ENCODE measurements at places on chromosomes 12 and 14. TPM values are rescaled to one million over a fixed set of nuclear protein-coding genes. Genes with fewer than 3 reads are reported as not detected.

DNA sequence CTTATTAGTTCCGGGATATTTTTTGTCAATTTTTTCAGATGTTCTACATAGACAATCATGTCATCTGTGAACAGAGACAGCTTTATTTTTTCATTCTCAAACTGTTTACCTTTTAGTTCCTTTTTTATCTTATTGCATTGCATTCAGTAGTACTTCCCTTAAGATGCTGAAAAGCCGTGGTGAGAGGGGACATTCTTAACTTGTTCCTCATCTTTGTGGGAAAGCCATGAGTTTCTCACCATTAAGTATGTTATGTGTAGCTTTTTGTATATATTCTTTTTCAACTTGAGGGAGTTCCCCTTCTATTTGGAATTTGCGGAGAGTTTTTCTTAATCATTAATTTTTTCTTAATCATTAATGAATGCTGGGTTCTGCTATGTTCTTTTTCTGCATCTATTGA is 1727.1 kb upstream of the SEL1L start:
- no peaks in the 10 kb centered on the region for H3K36me3 ChIP-seq
- no peaks in the 10 kb centered on the region for H3K27me3 ChIP-seq
- no peak for DNase-seq

DNA sequence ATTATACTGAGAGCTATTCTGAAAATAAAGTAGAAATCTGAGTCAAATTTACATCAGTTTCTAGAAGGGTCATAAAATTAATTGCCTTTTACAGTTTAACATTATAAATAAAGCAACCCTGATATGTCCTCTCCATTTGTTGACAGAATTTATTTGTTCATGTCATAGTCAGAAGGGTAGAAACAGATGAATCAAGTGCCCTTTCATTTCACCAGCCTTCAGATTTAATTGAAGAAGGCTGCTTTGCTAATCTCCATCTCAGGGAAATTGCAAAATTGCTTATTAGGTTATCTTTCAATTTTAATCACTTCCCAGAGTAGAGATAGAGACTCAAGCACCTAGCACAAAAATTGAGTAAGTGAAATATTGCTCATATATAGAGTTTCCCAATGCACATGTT is 76.8 kb downstream of the ATXN7L3B start:
- H3K27ac ChIP-seq, result no peak overlapping the region
- H3K4me3 ChIP-seq, result no peak overlapping the region
- H3K27me3 ChIP-seq, result no peaks in the 10 kb centered on the region

- no peaks in the 10 kb centered on the region for H3K27me3 ChIP-seq
- peaks cover 13% of the 10 kb centered on the region for H3K4me1 ChIP-seq
- H3K36me3 ChIP-seq, result peaks cover 4% of the 10 kb centered on the region
Measured at GRCh38 chr14:100285021-100285912, 21.0 kb downstream of the SLC25A29 start.

- H3K27me3 ChIP-seq, result no peaks in the 10 kb centered on the region
- no peak for DNase-seq
- H3K36me3 ChIP-seq, result no peaks in the 10 kb centered on the region
- no peak overlapping the region for H3K4me3 ChIP-seq
- peaks cover 64% of the 10 kb centered on the region for H3K4me1 ChIP-seq
Measured at GRCh38 chr12:122726080-122726558, 4.5 kb downstream of the HCAR1 start.

DNA sequence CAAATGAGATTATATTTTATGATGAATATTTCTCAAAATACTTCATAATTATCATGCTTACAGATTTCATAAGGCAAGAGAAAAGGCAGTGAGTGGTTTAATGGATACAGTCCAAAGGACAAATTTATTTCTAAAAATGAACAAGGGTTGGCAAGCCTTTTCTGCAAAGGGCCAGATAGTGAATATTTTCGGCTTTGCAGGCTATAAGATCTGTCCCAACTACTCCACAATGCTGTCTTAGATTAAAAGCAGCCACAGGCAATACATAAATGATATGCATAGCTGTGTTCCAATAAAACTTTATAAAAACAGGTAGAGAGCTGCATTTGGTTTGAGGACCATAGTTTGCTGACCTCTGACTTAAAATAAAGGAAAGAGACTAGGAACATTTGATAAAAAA is 42.9 kb upstream of the STK38L start:
- peaks cover 3% of the 10 kb centered on the region for H3K4me1 ChIP-seq
- H3K27ac ChIP-seq, result no peak overlapping the region
- H3K36me3 ChIP-seq, result no peaks in the 10 kb centered on the region
- no peak overlapping the region for H3K4me3 ChIP-seq
- H3K27me3 ChIP-seq, result no peaks in the 10 kb centered on the region

DNA sequence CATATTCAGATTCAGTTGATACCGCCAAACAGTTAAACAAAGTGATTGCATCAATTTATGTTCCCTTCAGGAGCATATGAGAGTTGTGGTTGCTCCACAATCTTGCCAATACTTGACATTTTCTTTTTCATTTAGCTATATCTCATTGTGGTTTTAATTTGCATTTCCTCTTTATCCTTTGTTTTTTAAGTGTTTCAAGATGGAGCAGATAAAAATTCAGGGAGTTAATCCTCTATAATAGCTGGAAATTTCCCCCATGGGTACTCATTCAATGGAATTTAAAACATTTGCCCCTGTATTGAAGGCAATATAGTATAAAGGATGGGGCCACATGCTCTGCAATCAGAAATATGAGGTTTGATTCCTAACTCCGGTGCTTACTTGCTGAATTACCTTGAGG is 1.1 kb upstream of the EXD2 start:
- no peak overlapping the region for H3K4me3 ChIP-seq
- H3K36me3 ChIP-seq, result peaks cover 2% of the 10 kb centered on the region
- H3K4me1 ChIP-seq, result peaks cover 31% of the 10 kb centered on the region

GRCh38 chr14:24885410-24885913 is 164.5 kb downstream of the STXBP6 start:
- H3K27me3 ChIP-seq, result peaks cover 8% of the 10 kb centered on the region
- no peak for DNase-seq
- H3K4me3 ChIP-seq, result no peak overlapping the region

- H3K4me1 ChIP-seq, result peaks cover 19% of the 10 kb centered on the region
- H3K27me3 ChIP-seq, result peaks cover 13% of the 10 kb centered on the region
- H3K4me3 ChIP-seq, result no peak overlapping the region
- no peaks in the 10 kb centered on the region for H3K36me3 ChIP-seq
- H3K27ac ChIP-seq, result no peak overlapping the region
Measured at GRCh38 chr12:40137252-40137651, 31.4 kb upstream of the SLC2A13 start.

DNA sequence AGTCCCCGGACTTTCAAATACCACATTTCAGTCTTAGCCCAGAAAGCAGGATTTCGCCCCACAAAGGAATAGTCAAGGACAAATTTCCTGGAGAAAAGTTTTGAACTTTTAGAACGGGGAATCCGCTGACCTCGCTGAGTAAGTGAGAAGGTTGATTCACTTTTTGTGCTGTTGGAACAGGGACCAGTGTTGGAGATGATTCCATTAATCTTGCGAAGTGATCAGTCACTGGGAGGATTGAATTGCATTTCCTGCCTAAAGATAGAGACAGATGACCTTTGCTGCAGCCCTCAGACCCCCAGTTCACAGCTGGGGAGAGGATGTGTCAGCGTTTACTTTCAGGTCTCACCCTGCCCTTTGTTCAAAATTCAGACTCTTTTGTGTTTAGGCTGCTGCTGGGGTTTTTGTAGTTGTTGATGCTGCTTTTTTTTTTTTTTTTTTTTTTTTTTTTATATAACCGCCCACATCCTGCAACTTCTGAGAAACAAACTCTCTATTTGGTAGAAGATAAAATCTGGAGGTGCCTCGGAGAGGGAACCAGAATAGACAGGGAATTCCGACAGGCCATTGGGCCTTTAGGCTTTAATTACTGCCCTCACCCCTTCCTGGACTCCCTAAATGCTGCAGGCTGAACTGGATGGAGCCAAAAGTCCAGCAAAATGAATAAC is 9.8 kb upstream of the KDM2B start:
- peaks cover 42% of the 10 kb centered on the region for H3K4me1 ChIP-seq
- H3K4me3 ChIP-seq, result peak overlapping the region; percentile 73
- no peaks in the 10 kb centered on the region for H3K27me3 ChIP-seq
- DNase-seq, result peak; percentile 79

- no peaks in the 10 kb centered on the region for H3K27me3 ChIP-seq
- DNase-seq, result no peak
- no peak overlapping the region for H3K27ac ChIP-seq
- H3K4me3 ChIP-seq, result no peak overlapping the region
- peaks cover 19% of the 10 kb centered on the region for H3K4me1 ChIP-seq
Measured at GRCh38 chr12:76450690-76451089, 102.5 kb upstream of the BBS10 start.

DNA sequence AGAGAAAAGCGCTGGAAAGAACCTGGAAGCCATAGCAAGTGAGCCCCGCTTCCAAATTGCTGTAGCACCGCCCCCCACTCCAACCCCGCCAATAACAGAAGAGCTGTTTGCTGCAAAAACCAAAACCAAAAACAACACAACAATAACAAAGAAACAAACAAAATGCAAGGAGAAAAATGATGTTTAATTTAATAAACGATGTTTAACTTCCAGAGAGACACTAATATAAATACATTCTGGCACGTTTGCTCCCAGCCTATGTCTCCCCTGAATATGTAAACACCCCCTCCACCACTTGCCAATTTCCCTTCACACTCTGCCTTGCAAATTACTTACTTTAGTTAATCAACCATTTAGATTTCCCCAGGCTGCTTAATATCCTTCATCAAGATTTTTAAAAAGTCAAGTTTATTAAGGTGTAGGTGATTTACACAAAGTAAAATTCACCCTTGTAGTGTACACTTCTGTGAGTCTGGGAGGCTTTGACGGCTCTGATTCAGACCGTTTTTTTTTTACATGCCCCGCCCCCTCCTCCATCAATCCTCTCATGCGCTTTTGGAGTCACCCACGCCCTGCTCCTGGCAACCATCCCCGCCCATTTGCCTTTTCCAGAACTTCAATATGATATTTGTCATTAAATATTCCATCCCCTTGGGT is 482 bp upstream of the IFI27L2 start:
- peak overlapping the region; percentile 85 for H3K4me3 ChIP-seq
- H3K4me1 ChIP-seq, result peaks cover 30% of the 10 kb centered on the region
- peaks cover 21% of the 10 kb centered on the region for H3K27me3 ChIP-seq
- no peaks in the 10 kb centered on the region for H3K36me3 ChIP-seq
- peak overlapping the region; percentile 94 for H3K27ac ChIP-seq
- peak; percentile 37 for DNase-seq

DNA sequence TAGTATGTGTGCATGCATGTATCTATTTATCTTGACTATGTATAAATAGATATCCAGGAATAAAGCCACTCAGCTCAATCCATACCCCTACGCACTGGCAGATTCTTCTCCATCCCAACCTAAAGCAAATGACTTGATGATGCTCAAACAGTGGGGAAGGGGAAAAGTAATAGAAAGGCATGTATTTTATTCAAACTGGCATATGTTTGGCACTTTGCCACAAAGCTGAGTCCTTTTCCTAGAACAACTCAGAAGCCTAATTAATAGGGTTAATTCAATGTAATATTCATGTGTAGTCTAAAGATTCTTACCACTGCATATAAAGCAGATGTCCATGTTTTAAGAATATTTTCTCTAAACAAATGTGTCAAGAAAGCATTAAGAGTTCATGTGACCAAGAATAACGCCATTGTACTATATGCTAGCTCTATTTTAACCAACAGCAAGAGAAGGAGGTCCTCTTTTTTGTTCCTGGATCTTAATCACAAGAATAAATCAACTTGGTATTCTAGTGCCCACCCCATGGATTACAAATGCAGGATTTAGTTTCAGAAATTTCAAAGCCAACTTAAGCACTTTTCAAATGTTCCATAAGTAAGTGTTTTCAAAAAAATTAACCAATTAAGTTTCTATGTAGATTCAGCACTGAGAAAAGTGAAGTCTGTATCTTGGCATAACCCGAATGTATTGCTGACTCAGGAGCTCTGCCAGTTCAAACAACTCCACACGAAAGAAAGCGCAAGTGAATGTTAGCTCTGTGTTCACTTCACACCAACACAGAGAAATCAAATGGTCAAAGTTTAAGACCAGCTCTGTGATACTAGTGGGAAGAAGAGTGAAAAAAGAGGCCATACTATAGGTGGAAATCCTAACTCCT is 233.6 kb downstream of the MED13L start:
- H3K36me3 ChIP-seq, result peaks cover 11% of the 10 kb centered on the region
- DNase-seq, result no peak
- no peak overlapping the region for H3K4me3 ChIP-seq
- H3K27me3 ChIP-seq, result no peaks in the 10 kb centered on the region
- H3K27ac ChIP-seq, result no peak overlapping the region
- H3K4me1 ChIP-seq, result peaks cover 3% of the 10 kb centered on the region

DNA sequence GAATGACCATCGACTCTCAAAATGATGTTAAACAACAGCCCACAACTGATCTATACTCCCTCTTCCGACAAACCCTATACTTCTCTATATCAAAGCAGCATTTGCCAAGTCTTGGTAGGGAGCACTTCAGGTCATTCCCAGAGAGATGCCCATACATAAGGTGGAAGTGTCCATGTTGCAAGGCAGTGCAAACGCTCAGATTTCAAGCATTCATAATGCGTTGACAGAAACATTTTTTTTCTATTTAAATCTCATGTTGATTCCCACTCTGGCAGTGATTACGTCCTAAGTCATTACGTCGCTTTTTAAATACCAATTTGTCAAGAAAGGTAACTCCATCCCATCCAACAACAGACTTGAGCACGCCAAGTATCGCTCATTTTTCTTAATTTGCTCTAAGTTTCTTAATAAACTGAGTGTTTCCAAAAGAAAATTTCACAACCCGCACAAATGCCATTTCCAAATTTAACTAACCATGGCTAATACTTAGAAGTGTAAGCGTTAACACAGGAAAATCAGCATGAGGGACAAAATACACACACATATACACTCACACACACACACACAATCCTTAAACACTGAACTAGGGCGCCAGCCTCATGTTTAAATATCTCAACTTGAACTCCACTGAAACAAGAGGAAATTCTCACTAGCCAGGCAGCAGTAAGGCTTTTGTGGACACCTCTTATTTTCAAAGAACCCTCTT is 1.1 kb downstream of the GXYLT1 start:
- H3K27ac ChIP-seq, result peak overlapping the region; percentile 86
- H3K36me3 ChIP-seq, result no peaks in the 10 kb centered on the region
- peaks cover 39% of the 10 kb centered on the region for H3K4me1 ChIP-seq
- peak; percentile 8 for DNase-seq
- peaks cover 2% of the 10 kb centered on the region for H3K27me3 ChIP-seq
- peak overlapping the region; percentile 90 for H3K4me3 ChIP-seq

- no peak overlapping the region for H3K27ac ChIP-seq
- H3K27me3 ChIP-seq, result no peaks in the 10 kb centered on the region
- H3K36me3 ChIP-seq, result no peaks in the 10 kb centered on the region
- no peak for DNase-seq
- no peak overlapping the region for H3K4me3 ChIP-seq
- H3K4me1 ChIP-seq, result no peaks in the 10 kb centered on the region
Measured at GRCh38 chr12:127987199-127987901, 279.6 kb upstream of the TMEM132C start.

Gene SLC5A8
- not detected for total RNA-seq

Gene STAT6
- total RNA-seq, result 242 TPM

Gene TBX5
- not detected for total RNA-seq

Gene RPGRIP1
- not detected for total RNA-seq

Gene HOXC4
- total RNA-seq, result not detected

Gene DDX47
- total RNA-seq, result 54.5 TPM

Gene SDR9C7
- total RNA-seq, result not detected

Gene GARIN6
- not detected for total RNA-seq

Gene RIN3
- total RNA-seq, result 52.6 TPM

Gene WNT1
- 0.17 TPM for total RNA-seq

Gene GALNT9
- total RNA-seq, result not detected

Gene RCOR1
- total RNA-seq, result 21.7 TPM

Gene GLS2
- 1.9 TPM for total RNA-seq

Gene SCARB1
- 6.2 TPM for total RNA-seq

Gene CLEC4D
- total RNA-seq, result not detected

Measured in activated CD4-positive, alpha-beta T cell treated with anti-CD3 and anti-CD28 coated beads, Interleukin-2, amount 10 ng/mL, durations not matched to agents 7 days and 5 days (primary cell).